Epithelial cell of alveolus of lung (primary cell): ENCODE measurements at places on chromosomes 4 and X. TPM values are rescaled to one million over a fixed set of nuclear protein-coding genes. Genes with fewer than 3 reads are reported as not detected.

GPR119 gene
- total RNA-seq = not detected in 2 replicates

ADH7 gene
- not detected in 2 replicates for total RNA-seq

PHF8 gene
- 7.1 and 21.5 TPM in 2 replicates for total RNA-seq

ZNF157 gene
- under 0.01 TPM in 1 of 2 replicates, not detected in the other for total RNA-seq

ENPEP gene
- total RNA-seq = 0.13 and 0.64 TPM in 2 replicates
